ENCODE measurements at places on chromosomes 1 and 21.

DNA sequence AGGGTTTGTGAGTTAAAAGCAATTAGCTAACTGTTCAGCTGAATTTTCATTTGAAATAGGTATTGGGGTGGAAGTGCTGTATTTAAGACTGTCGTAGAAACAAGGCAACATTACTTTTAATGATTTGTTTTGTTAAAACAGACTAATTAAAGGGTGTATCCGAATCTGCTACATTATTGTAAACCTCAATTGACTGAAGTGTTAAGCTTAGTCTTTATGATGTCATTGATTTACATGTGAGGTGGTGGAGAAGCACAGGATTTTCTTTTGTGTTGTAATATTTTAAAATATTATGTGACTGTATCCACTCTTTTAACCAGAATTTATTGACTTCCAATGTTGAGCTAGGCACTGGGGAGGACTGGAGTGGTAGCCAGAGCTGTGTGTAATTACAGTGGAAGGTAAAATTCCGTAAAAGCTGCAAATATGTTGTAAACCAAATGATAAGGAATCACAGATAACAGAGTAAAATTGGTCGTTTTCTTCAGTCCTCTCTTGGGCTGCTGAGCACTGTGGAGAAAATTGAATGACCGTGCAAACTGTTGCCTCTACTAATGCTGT lies 1.6 kb downstream of the HOOK1 start:
- DNase-seq = no peak

DNA sequence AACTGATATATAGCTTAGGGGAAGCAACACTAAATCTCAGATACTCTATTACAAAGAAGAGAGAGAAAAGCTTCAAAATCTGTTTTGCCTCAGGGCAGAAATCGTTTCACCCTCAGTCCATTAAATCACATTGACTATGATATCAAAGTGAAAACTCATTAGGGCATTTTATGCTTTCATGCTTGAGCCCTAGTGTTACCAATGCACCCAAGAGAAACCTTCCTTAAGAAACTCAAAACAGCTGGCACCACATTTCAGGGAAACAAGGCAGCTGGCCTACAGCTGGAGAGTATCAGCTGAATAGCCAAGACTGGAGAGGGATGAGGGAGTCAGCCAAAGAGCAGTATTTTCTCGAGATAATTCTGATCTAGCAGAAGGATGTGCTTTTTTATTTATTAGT lies 14.9 kb downstream of the COLGALT2 start:
- no peak for DNase-seq

DNA sequence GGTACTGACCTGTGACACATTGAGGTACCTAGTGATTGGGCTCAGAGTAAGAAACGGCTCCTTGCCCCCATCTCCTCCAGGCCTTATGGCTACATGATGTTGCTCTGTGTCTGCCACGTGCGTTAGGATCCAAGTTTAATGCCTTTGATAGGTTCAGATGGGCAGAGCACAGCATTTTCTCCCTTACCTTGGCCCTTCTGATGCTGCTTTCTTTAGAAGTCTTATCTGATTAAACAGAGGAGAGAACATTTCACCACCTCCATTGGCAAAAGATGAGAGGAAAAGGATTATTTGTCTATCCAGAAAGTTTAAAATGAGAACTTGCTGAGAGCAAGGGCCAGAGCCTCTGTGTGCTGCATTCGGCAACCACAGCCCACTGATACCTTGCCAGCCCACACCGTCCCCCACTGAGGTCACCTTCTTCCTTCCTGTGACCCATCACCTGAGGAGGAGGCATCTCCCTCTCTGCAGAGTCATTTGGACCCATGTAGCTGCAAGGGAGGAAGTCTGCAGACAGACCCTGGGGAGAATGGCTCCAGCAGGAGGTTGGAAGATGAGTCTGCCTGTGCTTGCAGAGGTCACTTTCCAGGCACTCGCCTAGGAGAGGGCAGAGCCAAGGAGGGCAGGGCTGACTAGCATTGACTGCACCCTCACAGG lies 16.7 kb downstream of the SHISA4 start:
- no peak for DNase-seq

GRCh38 chr1:168966636-168967035 lies 139.9 kb upstream of the ATP1B1 start:
- DNase-seq = no peak

GRCh38 chr1:67642629-67643028 lies 42.4 kb upstream of the GADD45A start:
- no peak for DNase-seq

GRCh38 chr1:99131546-99131945 lies 126.9 kb upstream of the PLPPR5 start:
- DNase-seq = no peak

DNA sequence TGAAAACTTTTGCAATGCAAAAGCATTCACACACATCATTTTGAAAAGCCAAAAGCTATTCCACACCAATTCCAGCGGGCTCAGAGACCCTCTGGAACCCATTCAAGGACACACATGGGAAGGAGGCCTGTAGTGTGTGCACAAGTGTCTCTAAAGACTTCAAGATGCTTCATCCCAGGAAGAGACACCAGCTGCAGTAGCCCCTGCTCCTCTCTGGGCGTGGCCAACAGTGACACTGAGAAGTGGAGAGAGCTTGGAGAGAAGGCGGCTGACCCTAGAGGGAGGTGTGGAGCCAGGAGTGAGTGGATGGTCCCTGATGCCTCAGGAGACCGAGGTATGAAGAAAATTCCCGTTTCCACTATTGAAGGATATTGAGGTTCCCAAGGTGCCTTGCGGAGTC lies 14.9 kb upstream of the TNNI1 start:
- no peak for DNase-seq

DNA sequence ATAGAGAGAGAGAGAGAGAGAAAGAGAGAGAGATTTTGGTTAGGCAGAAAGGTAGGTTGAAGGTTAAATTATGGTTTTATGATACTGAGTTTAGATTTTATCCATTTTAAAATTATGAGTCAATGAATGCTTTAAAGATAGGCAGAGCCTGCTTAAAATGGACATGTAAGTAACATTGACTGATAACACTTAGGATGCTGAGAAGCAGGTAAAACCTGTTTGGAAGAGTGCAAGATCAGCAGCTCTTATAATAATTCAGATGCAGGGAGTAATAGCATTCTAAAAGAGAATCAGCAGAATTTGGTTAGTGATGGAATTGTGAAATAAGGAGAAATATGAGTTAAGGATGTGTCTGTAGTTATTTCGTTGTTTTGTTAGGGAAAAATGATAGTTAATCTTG lies 446.6 kb downstream of the PLA2G4A start:
- no peak for DNase-seq

GRCh38 chr1:216983823-216984222 lies 260.6 kb upstream of the ESRRG start:
- no peak for DNase-seq

- no peak for DNase-seq
Measured at GRCh38 chr1:160438317-160438918, 38.1 kb downstream of the VANGL2 start.

GRCh38 chr1:93021539-93022134 lies 57.4 kb upstream of the MTF2 start:
- DNase-seq = no peak

GRCh38 chr21:32325706-32326105 lies 27.1 kb downstream of the MRAP start:
- DNase-seq = no peak

GRCh38 chr1:93296555-93297154 lies 49.1 kb upstream of the DR1 start:
- no peak for DNase-seq

DNA sequence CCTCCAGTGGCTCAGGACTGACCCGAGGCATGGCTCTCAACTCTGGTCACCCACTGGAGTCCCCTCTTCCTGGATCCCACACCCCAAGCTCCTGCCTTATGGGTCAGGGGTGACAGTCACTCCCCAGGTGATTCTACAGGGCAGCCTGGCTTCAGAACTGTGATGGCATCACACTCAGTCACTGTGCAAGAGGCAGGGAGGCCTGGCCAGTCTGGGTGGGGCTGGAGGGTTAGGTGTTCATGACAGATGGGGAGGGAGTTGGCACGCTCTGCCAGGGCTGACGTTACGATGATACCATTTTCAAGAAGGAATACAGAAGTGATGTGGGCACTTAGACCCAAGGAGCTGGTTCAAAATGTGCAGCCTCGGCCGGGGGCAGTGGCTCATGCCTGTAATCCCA lies 25.2 kb upstream of the ABCG1 start:
- no peak for DNase-seq

DNA sequence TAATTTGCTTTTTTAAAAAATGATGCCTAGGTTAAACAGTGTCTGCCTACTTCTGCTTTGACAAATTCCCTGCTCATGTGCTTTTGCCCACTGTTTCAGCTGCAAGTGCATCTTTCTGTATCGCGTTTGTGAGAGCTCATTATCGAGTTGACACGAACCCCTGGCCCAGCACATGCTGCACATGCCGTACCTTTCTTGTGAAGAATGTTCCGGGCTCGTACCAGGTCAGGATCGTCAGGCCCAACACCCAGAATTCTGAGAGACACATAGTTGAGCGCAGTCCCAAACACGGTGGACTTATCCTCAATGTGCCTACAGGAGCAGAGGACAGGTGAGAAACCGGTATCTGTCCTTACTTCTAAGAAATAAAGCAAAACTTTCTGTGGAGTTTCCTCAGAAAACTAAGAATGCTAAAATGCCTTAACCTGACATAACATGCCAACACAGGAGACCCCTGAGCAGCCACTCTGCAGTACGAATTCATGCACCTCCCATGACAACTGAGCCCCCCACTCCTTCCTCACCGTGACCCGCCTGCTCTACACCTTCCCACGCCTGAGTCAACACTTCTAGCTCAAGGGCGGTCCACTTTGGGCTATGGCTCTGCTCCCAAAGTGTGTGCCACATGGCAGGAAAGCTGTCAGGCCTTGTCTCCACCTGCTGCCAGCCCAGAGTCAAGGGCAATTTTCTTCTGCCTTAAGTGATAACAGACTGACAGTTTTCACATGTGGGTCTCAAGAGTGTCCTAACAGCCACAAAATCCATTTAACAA lies 6.7 kb downstream of the LSS start:
- no peak for DNase-seq

DNA sequence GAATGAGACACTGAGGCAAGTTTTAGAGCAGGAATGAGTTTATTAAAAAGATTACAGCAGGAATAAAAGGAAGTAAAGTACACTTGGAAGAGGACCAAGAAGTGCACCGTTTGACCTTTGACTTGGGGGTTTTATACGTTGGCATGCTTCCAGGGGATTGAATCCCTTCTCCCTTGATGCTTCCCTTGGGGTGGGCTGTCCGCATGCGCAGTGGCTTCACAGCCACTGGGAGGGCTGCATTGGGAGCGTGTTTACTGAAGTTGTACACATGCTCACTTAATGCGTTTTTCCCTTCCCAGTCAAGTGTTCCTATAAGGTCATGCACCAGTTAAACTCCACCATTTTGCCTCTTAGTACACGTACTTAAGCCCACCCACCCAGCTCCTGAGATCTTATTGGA lies 72.4 kb upstream of the MARK1 start:
- DNase-seq = no peak

DNA sequence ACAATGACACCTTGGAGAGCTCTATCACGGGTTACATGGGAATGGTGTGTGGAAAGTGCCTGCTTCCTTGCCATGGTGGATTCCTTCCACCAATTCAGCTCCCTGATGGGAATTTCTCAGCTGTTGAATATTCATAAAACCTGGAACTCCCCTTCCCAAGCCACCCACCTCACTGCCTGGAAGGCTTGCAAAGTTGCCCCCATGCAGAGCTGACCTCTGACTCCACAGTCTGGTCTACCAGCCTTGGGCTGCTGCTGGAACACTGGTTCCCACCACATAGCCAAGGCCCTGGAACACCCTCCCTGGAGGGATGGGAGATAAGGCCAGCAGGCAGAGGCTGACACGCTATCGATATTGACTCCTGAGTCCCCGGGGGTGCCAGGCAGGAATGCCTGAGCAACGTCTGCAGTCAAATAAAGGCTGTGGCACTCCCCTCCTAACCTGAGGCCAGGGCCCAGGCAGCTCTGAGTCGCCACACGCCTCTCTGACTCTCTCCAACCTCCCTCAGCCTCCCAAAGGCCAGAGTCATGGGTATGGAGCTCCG lies 8.8 kb downstream of the CCDC24 start:
- no peak for DNase-seq

GRCh38 chr1:192974701-192975100 lies 84.5 kb downstream of the UCHL5 start:
- DNase-seq = no peak

GRCh38 chr1:226813671-226814591 lies 56.5 kb upstream of the PSEN2 start:
- DNase-seq = no peak

GRCh38 chr1:17207540-17207939 lies 2.6 kb downstream of the PADI1 start:
- no peak for DNase-seq

DNA sequence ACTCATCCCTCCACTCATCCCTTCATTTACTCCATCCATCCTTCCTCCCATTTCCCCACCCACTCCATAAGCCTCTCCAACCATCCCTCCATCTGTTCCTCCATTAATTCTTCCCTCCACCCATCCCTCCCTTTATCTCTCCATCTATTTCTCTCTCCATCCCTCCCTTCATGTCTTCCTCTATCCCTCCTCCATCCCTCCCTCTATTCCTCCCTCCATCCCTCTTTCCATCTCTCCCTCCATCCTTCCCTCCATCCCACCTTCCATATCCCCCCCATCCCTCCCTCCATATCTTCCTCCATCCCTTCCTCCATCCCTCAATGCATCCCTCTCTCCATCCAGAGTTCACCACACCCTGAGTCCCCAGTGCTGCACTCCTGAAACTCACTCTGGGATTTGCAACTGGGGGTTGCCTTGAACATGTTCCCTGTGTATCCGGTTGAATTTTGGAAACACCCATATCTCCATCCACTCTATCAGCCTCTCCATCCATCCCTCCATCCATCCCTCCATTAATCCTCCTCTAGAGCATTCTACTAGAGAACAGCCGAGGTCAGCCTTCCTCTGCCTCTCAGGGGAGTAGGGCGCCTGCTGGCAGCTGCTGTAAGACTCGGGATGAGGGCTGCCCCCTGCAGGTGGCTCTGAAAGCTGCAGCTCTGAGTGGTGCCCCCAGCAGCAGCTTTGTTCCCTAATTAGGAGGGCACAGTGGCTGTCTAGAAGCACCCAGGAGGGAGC lies 39.4 kb downstream of the ABCG1 start:
- peak; percentile 34 for DNase-seq

DNA sequence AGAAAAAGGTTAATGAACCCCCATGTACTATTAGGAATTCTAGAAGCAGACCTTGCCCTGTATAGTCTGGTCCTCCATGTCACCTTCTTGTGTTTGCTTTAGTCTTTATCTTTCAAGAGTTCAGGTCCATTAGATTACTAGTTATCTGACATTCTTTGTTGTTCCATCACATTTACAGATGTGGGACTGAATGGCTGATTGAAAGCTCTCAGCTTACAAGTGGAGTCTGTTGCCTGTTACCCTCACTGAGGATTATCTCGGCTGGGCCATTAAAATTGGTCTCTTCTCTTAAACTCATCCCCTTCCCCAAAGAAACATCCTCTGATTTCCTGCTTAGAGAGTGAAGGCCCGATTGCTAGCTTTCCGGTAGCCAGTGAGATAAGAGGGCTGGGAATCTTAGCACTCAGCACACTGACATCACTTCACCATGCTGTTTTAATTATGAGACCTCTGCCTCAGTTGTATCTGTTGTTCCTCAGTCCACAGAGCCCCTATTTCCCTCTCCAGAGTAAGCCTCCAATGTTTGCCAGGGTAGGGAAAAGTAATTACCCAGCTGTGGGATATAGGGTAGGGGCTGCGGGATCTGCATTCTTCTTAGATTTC lies 76.8 kb downstream of the LPGAT1 start:
- DNase-seq = no peak

Measured in brain microvascular endothelial cell (primary cell).